ENCODE measurements at places on chromosomes 5 and 9.

GRCh38 chr9:72193478-72193881 lies 44.2 kb downstream of the GDA start:
- no peak for DNase-seq

- DNase-seq: no peak
Observed at GRCh38 chr9:86604741-86605140, 250.5 kb upstream of the TUT7 start.

- no peak for DNase-seq
Observed at GRCh38 chr9:75912951-75913350, 22.5 kb downstream of the PCSK5 start.

DNA sequence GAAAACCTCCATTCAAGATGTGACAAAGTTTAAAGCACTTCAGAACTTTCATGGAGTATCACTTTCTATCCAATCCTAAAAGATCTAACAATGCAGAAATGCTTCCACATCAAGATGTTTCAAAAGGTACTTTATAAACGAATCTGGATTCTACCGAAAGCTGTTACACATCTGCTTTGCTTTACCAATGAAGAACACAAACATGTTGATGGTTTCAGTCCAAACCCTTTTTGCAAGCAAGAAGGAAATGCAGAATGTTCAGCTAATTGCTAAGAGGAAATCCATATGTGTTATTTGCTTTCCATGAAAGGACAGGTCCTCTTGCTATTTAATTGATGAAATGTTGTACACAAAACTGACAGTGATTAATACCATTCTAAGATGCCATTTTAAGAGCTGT lies 419.6 kb downstream of the EFNA5 start:
- DNase-seq: no peak

GRCh38 chr5:44387921-44388320 lies 1.3 kb downstream of the FGF10 start:
- no peak for DNase-seq

GRCh38 chr9:72753266-72753893 lies 199.5 kb downstream of the ALDH1A1 start:
- no peak for DNase-seq

DNA sequence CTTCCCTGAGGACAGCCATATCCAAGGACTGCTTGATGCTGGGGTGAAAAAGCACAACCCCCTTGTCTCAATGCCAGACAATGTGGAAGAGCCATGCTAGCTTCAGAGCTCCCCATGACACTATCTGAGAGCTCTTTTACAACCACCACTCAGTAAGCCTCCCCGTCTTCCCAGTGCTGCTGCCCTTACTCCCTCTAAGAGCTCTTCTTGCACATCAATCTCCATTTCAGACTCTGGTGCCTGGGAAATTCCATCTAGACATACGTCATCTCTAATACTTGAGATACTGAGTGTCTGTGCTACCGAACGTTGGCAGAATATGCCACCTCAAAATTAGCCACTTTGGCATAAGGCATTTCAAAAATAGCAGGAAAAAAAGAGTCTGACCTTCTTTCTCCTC lies 94.5 kb downstream of the EDIL3 start:
- DNase-seq: no peak

DNA sequence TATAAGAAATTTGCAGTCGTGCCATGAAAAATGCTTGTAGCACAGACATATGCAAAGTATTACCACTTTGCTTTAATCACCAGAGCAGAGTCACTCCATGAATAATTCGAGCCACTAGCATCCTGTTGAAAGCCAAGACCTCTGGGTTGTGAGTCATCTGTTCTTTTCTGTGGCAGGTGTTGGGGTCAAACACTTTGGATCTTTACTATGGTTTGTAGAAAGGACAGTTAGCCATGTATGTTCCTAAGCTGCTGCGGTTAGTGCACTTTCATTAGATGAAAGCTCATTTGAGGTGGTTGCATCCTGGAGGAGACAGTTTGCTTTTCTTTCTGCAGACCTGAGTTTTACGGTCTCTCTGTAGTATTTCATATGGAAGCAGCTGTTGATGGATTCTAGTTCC lies 223.7 kb downstream of the DMRT2 start:
- no peak for DNase-seq

DNA sequence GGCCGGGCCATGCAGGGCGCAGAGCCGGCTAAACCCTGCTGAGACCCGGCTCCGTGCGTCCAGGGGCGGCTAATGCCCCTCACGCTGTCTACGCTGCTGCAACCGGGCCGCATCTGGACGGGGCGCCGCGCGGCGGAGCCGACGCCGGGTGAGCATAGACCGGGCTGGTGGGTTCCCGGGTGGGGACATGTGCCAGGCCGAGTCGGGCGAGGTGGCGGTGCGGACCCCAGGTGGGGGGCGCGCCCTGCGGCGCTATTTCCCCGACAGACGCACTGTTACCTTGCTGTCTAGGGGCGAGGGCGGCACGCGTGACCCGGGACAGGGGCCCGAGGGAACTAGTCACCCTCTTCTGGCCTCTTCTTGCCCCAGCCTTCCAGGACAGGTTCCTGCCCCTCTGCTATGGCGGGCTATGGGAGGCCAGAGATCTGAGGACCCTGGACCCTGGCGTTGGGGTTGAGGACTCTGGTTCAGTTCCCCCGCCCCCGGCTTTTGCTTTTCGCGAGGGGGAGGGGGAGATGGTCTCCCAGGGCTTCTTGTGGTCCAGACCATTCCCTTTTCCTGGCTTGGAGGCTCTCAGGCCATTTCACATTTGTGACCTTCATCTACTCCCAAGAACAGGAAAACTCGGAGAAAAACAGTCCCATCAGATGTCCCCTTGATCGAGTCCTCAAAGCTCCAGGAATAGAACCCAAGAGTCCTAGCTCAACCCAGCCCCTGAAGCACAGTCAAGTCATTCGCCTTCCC lies 536 bp downstream of the SLC27A4 start:
- DNase-seq: no peak

GRCh38 chr5:97245386-97245785 lies 62.3 kb upstream of the RIOK2 start:
- DNase-seq: no peak

- DNase-seq: no peak
Observed at GRCh38 chr5:110865400-110866094, 126.7 kb downstream of the SLC25A46 start.

- no peak for DNase-seq
Observed at GRCh38 chr9:114449236-114449635, 56.0 kb downstream of the WHRN start.

GRCh38 chr9:124357721-124358361 lies 57.4 kb downstream of the PSMB7 start:
- no peak for DNase-seq

GRCh38 chr9:38700695-38701094 lies 19.2 kb downstream of the FAM240B start:
- no peak for DNase-seq

DNA sequence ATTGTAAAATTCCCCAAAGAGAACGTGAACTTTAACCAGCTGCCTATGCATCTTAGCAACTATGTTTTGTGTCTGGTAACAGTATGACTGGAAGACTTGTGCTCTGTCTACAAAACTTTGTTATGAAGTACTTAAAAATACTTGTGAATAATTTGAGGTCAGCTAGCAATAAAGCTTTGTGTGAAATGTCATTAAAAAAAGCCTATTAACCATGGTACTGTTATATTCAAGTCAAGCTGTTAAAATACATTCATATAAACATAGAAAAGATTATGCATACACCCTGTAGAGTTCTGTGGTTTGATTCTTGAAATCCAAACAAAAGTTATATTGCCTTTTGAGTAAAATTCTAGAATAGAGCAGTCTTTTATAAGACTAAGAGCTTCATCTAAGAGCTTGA lies 60.1 kb downstream of the VCAN start:
- DNase-seq: no peak

DNA sequence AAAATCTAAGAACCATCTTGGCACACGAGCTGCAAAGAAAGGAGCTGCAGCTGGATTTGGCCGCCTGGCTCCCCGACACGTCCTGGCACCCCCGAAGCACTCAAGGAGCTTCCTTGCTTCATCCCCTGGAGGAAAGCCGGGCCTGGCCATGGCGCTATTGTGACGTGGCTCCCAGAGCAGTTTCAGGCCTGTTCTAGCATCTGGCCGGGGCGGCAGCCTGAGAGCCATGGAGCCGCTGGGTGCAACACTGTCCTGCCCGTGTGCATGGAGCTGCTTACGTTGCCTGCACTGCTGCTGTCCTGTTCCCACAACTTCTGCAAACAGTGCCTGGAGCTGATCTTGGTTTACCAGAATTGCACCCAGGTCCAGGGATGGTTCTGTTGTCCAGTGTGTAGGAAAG lies 63.5 kb downstream of the PTPDC1 start:
- no peak for DNase-seq

- DNase-seq: no peak
Observed at GRCh38 chr5:147307170-147307569, 72.3 kb downstream of the STK32A start.

- DNase-seq: no peak
Observed at GRCh38 chr5:34570721-34571676, 85.1 kb upstream of the RAI14 start.

- DNase-seq: no peak
Observed at GRCh38 chr5:39395521-39395920, 29.3 kb downstream of the DAB2 start.

DNA sequence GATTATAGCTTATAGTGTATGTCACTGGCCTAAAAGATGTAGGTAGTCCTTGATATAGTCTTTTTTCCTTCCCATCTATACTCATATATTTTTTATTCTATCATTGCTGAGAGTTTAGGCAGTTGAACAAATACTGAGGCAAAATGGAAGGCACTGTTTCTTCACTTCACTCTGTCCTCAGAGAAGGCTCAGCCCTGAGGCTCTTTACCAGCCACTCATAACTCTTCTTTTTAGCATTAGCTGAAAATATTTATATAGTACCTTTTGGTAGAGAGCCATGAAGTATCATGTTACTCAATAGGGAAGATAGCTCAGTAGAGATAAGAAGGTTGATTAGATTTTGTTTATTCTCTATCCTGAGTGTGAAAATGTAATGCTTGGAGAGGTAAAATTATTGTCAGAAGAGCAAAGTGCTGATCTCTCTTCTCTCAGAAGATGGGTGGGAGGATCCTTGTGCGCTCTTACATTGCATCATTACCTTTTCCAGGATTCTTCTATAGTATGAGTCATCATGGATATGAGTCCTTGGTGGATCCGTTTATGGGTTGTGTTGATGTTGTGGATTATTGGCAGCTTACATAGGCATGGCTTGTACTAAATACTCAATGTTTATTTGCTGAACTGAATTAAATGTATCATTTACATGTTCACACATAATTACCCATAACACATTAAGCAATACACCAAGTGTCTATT lies 88.1 kb downstream of the ANXA1 start:
- DNase-seq: no peak

GRCh38 chr5:151253605-151253950 lies 593 bp downstream of the GM2A start:
- DNase-seq: no peak

GRCh38 chr9:99720455-99721050 lies 101.1 kb upstream of the NR4A3 start:
- no peak for DNase-seq

DNA sequence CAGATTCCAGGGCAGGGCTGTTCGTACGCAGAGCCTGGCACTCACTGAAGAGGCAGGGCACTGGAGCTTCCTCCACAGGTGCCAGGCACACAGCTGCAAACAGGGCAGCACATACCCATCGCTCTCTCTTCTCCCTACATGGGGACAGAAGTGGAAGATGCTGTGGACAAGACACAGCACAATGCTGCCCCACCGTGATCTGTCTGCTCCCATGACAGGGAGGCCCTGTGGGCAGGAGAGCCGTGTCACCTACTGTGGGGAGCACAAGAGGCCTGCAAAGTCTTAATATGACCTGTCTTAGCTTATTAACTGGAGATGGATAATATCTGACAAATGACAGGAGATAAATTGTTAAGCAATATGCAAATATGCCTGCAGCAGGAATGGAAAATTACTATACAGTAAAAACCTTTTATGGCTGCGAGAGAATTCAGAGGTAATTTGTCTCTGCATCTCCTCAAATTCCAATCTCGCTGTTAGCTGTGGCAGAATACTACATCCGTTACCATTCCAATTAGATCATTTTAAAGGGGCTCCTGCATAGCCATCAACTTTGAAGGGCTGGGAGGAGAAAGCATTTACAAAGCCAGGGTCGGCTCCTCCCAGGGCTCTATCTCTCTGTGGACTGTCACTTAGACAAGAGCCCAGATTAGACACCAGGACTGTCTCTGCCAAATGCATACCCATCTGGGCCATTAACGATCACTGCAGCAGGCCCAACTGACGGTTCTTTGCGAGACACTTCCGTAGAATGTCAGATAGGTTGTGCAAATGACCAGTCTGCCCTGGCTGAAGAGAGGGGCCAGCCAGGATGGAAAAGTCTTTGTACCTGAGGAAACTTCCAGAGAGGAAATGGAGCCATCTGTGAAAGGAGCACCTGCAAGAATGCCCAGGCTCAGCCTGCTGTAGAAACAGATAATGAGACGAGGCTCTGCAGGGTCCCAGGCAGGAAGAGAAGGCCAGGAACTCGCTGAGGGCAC lies 90.7 kb upstream of the FSTL4 start:
- no peak for DNase-seq

- DNase-seq: no peak
Observed at GRCh38 chr9:71692337-71692736, 76.0 kb downstream of the CEMIP2 start.
